ENCODE measurements at places on chromosomes 3 and 15. TPM values are rescaled to one million over a fixed set of nuclear protein-coding genes. Genes with fewer than 3 reads are reported as not detected.

GRCh38 chr3:152921351-152921750 lies 86.4 kb downstream of the P2RY1 start:
- no peaks in the 10 kb centered on the region for H3K27me3 ChIP-seq
- no peak for DNase-seq

Gene GOLGA8R
- 0.80 TPM for total RNA-seq

DNA sequence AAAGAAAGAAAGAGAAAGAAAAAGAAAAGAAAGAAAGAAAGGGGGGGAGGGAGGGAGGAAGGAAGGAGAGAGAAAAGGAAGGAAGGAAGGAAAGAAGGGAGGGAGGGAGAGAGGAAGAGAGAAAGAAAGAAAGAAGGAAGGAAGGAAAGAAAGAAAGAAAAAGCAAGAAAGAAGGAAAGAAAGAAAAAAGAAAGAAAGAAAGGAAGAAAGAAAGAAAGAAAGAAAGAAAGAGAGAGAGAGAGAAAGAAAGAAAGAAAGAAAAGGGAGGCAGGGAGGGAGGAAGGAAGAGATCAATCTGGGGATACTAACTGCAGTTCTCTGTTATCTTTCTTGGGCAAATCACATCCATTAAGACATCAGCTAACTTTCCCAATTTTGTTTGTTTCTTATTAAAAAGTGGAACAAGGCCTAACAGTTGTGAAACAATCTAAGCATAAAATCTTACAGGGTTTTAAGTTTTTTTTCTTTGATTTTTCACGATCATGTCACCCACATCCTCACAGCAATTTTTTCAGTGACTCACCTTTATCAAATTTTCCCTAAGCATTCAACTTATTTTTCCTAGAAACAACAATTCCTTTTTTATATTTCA lies 36.8 kb downstream of the TBC1D2B start:
- no peak overlapping the region for H3K27ac ChIP-seq
- no peak overlapping the region for H3K4me3 ChIP-seq
- H3K27me3 ChIP-seq, result no peaks in the 10 kb centered on the region
- peaks cover 3% of the 10 kb centered on the region for H3K36me3 ChIP-seq
- peaks cover 13% of the 10 kb centered on the region for H3K4me1 ChIP-seq
- no peak for DNase-seq

Gene MANF
- 69.9 TPM for total RNA-seq

DNA sequence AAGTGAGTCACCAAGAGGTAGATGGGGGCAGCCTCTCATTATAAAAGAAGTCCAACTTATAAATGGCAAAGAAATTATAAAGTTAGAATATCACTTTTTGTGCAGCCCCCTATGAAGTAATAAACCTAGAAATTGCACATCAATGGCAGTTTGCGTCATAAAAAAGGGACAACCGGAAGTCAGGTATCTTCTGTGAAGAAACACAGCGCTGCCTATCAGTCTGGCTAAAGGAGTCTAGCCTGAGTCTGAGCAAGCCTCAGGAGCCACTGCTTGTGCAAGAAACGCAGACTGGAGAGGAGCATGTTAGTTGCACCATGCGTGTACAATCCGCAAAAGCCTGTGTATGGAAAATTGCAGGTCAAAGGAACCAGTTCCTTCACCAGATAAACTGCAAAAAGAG lies 178.4 kb downstream of the ARRDC4 start:
- H3K4me3 ChIP-seq, result no peak overlapping the region
- no peaks in the 10 kb centered on the region for H3K36me3 ChIP-seq
- DNase-seq, result no peak

DNA sequence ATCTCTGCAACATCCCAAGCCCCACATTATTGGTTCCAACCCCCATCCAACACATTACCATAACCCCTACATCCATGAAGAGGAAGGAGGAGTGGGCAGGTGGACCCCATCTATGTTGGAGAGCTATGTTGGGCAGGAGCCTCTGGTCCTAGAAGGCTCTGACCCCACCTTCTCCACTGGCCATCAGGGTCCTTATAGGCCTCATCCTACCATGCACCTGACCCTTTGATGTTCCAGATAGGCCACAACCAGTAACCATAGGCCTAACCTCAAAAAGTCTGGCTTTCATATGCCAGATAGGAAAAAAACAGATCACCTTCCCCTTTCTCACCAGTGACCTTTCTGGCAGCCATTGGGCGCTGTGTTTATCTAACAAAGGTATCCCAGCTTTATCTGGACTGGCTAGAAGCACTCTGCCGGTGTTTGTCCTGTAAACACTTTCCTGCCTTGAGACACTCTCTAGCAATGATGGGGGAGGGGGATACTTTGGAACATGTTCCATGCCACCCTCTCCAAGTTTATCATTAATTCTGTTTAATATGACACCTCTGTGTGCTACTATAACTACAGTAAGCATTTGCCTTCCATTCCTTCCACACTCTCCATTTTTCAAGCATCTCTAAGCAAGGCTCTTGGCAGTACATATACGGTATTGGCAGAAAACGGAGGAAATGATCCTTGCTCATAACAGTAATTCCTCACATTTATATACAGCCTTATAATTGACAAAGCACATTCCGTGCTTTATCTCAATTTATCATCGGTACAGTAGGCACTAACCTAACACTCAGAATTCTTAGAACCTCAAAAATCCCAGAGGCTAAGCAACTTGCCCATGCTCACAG lies 377.1 kb downstream of the VPS13C start:
- no peaks in the 10 kb centered on the region for H3K36me3 ChIP-seq
- no peaks in the 10 kb centered on the region for H3K4me1 ChIP-seq
- H3K4me3 ChIP-seq, result no peak overlapping the region
- no peak overlapping the region for H3K27ac ChIP-seq

Gene PAK6
- 6.3 TPM for total RNA-seq

Gene LMAN1L
- not detected for total RNA-seq

GRCh38 chr3:68088216-68088615 lies 433.8 kb upstream of the SUCLG2 start:
- no peak overlapping the region for H3K4me3 ChIP-seq
- H3K27ac ChIP-seq, result no peak overlapping the region
- H3K4me1 ChIP-seq, result no peaks in the 10 kb centered on the region

Gene FBXW12
- not detected for total RNA-seq

GRCh38 chr3:168752339-168752738 lies 656.6 kb upstream of the GOLIM4 start:
- no peak for DNase-seq
- H3K27ac ChIP-seq, result no peak overlapping the region
- no peaks in the 10 kb centered on the region for H3K27me3 ChIP-seq

- H3K4me3 ChIP-seq, result no peak overlapping the region
- no peaks in the 10 kb centered on the region for H3K36me3 ChIP-seq
- no peaks in the 10 kb centered on the region for H3K27me3 ChIP-seq
Measured at GRCh38 chr3:81910244-81910852, 148.9 kb upstream of the GBE1 start.

Gene LAMB2
- total RNA-seq, result 189 TPM

GRCh38 chr15:83063551-83063950 lies 3.5 kb downstream of the BTBD1 start:
- H3K36me3 ChIP-seq, result peaks cover 10% of the 10 kb centered on the region
- H3K4me3 ChIP-seq, result no peak overlapping the region

Gene AGBL1
- not detected for total RNA-seq

Gene UBE2E2
- total RNA-seq, result 38.2 TPM

DNA sequence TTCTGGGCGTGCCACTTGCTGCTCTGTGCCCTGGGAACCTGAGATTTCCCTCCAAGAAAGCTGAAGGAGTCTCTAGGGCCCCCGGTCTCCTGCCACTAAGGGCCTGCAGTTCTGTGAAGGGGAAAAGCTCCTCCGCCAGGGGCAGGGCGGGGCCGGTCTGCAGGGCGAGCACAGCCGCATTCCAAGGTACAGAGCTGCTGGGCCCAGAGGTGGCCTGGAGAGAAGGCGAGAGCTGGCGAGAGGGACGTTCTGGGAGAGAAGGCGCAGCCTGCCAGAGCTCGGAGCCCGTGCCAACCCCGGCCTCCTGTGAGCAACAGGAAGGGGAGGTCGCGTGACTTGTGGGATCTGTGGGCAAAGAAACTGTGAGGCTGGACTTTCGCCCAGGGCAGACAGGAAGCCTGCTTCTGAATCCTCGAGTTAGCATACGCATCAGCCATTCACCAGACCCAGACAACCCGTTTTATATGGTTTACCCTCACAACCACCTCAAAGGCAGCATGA lies 500.4 kb downstream of the SHQ1 start:
- no peak for DNase-seq
- no peaks in the 10 kb centered on the region for H3K36me3 ChIP-seq
- no peaks in the 10 kb centered on the region for H3K27me3 ChIP-seq
- no peak overlapping the region for H3K4me3 ChIP-seq
- H3K27ac ChIP-seq, result no peak overlapping the region

DNA sequence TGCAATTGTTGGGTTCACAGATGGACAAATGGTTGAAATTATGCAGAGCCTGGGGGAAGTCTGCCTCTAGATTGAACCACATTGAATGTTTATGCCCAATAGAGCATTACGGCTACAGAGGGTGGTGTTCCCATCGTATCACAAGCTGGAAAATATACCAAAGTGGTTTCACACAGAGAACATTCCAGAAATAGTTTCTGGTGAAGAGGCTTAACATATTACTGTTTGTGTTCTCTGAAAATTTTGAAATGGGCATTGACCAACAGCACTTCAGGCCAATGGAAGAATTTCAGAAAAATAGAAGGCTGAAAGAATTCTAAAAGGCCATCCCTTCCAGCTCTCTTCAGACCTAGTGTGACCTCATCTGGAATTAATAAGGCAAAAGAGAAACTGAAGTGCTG lies 203.9 kb downstream of the NEK10 start:
- no peaks in the 10 kb centered on the region for H3K27me3 ChIP-seq
- H3K36me3 ChIP-seq, result no peaks in the 10 kb centered on the region
- DNase-seq, result no peak
- no peak overlapping the region for H3K27ac ChIP-seq

DNA sequence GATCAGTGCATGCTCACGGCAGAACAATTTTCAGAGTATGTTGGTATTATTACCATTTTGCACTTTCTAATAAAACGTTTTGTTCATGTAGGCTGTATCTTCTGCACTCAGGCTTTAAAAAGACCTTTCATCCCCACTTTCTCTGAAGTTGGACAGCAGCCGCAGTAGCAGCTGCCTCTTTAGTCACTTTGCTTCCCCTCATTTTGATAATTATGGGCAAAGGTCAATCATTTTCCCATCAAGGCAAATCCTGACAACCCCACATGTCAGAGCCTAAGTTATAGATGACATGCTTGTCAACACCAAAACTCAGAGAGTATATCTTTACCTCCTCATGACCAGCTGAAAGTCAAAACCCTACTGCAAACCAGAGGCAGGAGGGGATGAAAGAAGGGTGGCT lies 99.7 kb downstream of the ROBO2 start:
- H3K4me3 ChIP-seq, result no peak overlapping the region
- H3K27ac ChIP-seq, result no peak overlapping the region
- no peaks in the 10 kb centered on the region for H3K36me3 ChIP-seq

- DNase-seq, result no peak
- H3K36me3 ChIP-seq, result no peaks in the 10 kb centered on the region
- H3K27ac ChIP-seq, result peak overlapping the region; percentile 5
- H3K4me3 ChIP-seq, result peak overlapping the region; percentile 80
- H3K4me1 ChIP-seq, result peaks cover 5% of the 10 kb centered on the region
- H3K27me3 ChIP-seq, result no peaks in the 10 kb centered on the region
Measured at GRCh38 chr3:66037330-66037985, 1.3 kb downstream of the MAGI1 start.

DNA sequence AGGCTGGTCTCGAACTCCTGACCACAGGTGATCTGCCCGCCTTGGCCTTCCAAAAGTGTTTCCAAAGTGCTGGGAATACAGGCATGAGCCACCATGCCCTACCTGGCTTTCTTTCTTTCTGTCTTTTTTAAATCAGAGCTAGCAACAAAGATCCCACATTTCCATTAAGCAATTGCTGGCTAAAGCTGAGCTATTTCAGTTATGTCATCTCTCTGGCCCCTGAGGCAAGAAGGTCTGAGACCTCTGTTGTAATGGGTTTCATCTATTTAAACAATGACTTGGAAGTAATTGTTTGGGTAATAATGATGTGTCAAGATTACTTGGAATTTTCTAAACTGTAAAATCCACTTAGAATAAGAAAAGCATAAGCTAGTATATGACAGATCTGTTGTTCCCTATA lies 30.2 kb upstream of the CRBN start:
- H3K4me3 ChIP-seq, result no peak overlapping the region
- DNase-seq, result no peak
- no peaks in the 10 kb centered on the region for H3K4me1 ChIP-seq
- H3K27ac ChIP-seq, result no peak overlapping the region
- no peaks in the 10 kb centered on the region for H3K27me3 ChIP-seq

GRCh38 chr3:85758442-85758841 lies 799.7 kb downstream of the CADM2 start:
- H3K27ac ChIP-seq, result no peak overlapping the region
- H3K36me3 ChIP-seq, result no peaks in the 10 kb centered on the region
- no peaks in the 10 kb centered on the region for H3K4me1 ChIP-seq
- no peaks in the 10 kb centered on the region for H3K27me3 ChIP-seq
- no peak for DNase-seq

Gene CCDC33
- not detected for total RNA-seq

GRCh38 chr3:59425942-59426341 lies 376.1 kb upstream of the CFAP20DC start:
- no peak overlapping the region for H3K4me3 ChIP-seq
- no peaks in the 10 kb centered on the region for H3K4me1 ChIP-seq
- no peaks in the 10 kb centered on the region for H3K36me3 ChIP-seq
- no peak for DNase-seq

DNA sequence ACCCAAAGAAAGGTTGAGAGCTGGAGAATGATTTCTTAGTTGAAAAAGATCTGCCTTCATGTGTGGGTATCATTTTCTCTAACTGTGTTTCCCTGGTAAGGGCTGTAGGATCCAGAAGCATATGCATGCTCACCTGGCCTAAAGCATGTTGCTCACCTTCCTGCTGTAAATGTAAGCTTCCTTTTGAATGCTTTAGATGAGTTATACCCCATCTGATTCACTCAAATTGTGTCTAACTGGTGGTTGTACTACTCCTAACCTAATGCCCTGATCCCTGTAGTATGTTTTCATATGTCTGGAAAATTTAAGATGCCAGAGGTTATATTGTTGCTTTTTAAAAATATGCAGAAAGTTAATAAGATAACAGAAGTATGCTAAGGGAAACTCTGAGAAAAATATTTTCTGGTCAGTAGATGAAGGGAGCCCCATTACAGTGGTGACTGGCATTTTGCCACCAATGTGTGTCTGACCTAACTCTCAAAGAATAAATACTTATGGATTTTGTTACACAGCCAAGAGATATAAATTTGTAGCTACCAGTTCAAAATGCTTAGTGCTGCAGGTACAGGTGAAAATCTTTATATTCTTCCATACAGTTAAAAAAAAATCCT lies 7.7 kb downstream of the FILIP1L start:
- no peaks in the 10 kb centered on the region for H3K36me3 ChIP-seq
- H3K27me3 ChIP-seq, result no peaks in the 10 kb centered on the region
- H3K27ac ChIP-seq, result no peak overlapping the region
- no peak overlapping the region for H3K4me3 ChIP-seq

Gene SLC28A2
- total RNA-seq, result 0.23 TPM

Gene CLSTN2
- total RNA-seq, result 0.03 TPM

DNA sequence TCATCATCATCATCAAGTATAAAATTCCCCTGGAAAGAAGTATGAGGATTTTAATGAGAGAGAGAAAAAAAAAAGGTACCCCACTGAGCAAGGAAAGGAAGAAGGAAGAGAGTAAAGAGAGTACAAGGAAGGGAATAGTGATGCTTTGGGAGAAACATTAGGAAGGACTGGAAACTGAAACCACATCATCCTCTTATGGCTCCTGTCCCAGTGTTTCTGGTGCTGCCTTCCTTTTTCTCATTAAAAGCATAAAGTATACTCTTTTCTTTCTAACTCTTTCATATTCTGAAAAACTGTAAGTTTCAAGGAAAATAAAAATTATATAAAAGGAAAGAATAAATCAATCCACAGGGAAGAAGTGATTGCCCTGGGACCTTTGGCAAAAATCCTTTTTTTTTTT lies 616.4 kb upstream of the CBLB start:
- H3K27ac ChIP-seq, result no peak overlapping the region
- no peak overlapping the region for H3K4me3 ChIP-seq
- no peak for DNase-seq
- no peaks in the 10 kb centered on the region for H3K4me1 ChIP-seq

Gene MYO5A
- 61.1 TPM for total RNA-seq

Gene BNC1
- total RNA-seq, result not detected

Gene HRH1
- total RNA-seq, result 4.6 TPM

Measured in Panc1 (cell line).